ENCODE measurements at places on chromosomes 5 and 9.

GRCh38 chr5:143386725-143387124, 16.8 kb downstream of the NR3C1 start:
- no peak for DNase-seq

DNA sequence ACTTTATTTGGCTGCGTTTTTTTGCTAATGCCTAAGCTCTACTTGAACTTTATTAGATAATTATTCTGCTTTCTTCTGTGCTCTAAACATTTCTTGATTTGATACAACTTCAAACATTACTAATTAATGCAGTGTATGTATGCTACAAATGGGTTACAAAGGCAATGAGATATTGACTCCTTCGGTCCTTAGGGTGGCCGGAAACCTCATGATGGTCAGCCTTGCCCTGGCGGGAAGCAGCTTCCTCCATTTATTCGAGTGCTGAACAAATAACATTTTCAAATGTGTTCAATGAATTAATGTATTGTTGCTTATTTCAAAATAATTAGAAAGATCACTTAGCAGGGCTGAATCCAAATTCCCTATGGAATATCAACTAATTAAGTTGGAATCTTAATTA, 3.9 kb upstream of the LNPEP start:
- no peak for DNase-seq

- no peak for DNase-seq
These were observed 12.1 kb downstream of the PDCL start for GRCh38 chr9:122816163-122816867.

DNA sequence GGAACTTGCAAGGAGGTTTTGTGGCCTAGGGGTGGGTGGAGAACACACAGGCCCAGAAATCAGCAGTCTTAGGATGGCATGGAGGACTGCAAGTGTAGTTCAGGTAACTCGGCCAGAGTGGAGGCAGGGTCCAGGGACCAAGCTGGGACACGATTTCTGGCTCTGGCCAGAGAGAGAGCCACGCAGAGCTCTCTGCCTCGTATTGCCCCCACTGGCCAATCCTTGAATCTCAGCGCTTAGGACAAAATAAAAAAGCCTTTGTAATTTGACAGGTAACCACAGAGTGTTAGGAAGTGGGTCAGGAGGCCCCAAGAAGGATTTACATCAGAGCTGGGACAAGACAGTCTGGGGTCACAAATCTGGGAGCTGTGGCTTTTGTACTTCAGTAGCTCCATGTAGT, 11.7 kb downstream of the MAP3K1 start:
- DNase-seq, result no peak

GRCh38 chr9:33426843-33427293, 20.5 kb downstream of the AQP3 start:
- DNase-seq, result no peak

DNA sequence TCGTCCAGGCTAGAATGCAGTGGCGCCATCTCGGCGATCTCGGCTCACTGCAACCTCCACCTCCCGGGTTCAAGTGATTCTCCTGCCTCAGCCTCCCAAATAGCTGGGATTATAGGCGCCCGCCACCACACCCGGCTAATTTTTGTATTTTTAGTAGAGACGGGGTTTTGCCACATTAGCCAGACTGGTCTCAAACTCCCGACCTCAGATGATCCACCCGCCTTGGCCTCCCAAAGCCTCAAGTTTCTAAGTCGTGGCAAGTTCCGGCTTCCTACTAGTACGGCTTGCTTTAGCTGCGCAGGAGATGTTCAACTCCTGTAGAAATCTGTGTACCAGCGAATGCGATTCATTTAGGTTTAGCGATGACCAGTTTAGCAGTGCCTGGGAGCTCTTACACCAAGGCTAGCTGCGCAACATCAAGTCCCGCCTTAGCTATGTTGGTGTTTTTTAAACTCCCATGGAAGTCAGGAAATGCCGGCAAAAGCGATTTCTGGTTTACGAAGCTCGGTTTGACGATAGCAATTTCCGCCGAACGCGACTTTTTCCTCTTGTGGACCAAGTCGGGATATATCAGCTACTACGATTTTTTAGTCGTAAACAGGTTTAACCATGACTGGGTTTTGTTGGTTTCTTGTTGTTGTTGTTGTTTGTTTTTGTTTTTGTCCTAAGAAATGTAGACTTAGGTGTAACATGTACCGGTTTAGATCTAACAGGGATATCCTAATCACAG, 46.4 kb downstream of the ANXA2R start:
- DNase-seq, result no peak

DNA sequence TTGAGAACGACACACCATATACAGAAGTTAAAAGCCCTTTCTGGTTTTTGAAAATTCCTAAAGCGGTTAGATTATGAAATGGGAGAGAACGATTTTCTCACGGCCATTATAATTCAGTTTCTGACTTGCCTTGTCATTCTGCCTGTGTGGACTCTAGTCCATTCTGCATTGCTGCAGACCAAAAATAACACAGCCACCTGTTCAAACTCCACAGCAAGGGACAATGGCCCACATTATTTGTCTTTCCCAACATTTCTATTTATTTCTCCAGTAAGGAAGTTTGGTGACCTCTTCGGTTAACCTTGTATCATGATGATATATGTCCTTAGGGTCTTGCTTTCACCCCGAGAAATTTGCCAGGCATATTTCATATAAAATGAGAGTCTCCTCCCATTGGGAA, 497.7 kb downstream of the BRINP1 start:
- DNase-seq, result no peak

- DNase-seq, result no peak
These were observed 2.7 kb upstream of the MTMR12 start for GRCh38 chr5:32315221-32316014.

- no peak for DNase-seq
These were observed 109.2 kb downstream of the FBXL7 start for GRCh38 chr5:15609076-15609725.

DNA sequence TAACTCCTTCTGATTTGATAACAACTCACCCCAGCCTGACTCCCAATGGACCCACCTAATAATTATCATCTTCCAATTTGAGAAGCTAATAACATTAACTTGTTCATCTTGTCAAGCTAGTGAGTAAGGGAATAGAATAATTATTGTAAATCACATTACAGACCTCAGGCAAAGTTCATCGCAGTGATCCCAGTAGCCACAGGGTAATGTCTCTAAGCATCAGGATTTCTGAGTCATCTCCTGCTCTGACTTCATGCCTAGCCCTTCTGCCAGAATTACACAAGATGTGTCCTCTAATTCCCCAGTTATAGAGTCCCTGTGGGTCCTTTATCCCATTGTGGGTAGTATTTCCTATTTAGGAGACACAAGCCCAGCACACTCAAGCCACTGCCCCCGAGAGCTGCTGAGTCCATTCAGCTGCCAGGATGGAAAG, 365.7 kb downstream of the DEPDC1B start:
- DNase-seq, result no peak

GRCh38 chr9:15635752-15636151, 82.9 kb downstream of the CCDC171 start:
- no peak for DNase-seq

DNA sequence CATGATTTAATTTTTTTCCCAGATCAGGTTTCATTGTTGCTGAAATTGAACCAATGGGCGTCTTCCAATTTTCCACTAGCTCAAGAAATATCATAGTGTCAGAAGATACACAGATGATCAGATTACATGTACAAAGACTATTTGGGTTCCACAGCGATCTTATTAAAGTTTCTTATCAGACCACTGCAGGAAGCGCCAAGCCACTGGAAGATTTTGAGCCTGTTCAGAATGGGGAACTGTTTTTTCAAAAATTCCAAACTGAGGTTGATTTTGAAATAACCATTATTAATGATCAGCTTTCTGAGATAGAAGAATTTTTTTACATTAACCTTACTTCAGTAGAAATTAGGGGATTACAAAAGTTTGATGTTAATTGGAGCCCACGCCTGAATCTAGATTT, 251.6 kb downstream of the ADGRV1 start:
- DNase-seq, result no peak

Measured in left lobe of liver (tissue), 2 donors.